ENCODE measurements at places on chromosomes 4 and X.

- DNase-seq = no peak
Measured at GRCh38 chrX:17415242-17415810, 40.3 kb downstream of the NHS start.

DNA sequence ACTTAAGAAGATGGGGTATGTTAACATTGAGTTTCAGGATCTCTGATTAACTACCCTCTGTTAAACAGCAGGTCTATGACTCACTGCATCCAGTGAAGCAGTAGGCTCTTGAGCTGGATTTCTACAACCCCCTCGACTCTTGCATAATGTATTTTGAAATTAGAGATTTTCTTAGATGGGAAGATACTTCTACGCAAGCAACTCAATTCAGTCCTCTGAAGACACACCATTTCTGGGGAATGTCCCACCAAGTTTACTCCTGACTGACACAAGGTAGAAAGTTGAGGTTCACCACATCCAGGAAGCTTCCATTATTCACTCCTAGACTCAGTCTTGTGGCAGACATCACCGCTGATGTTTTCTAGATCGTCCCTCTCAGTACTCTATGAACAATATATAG lies 12.9 kb downstream of the PALLD start:
- DNase-seq = peak; percentile 78

- DNase-seq = no peak
Measured at GRCh38 chrX:24055043-24055356, 244 bp downstream of the EIF2S3 start.

DNA sequence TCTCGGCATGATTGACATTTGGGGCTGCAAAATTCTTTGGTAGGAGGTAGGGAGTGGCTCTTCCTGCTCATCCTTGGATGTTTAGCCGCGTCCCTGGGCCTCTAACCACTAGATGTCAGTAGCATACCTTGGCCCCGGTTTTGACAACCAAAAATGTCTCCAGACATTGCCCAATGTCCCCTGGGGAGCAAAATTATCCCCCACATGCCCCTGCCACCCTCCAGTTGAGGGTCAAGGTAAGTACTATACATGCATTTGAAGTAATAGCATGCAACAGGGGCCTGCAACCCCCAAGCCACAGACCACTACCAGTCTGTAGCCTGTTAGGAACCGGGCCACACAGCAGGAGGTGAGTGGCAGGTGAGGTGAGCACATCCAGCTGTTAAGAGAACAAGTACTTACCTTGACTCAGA lies 17.6 kb upstream of the KIAA1210 start:
- peak; percentile 7 for DNase-seq

- no peak for DNase-seq
Measured at GRCh38 chr4:79653871-79654270, 245.8 kb upstream of the GK2 start.

GRCh38 chrX:16924631-16925480 lies 21.6 kb upstream of the REPS2 start:
- no peak for DNase-seq

- no peak for DNase-seq
Measured at GRCh38 chr4:187903106-187903505, 92.5 kb upstream of the ZFP42 start.

GRCh38 chrX:121307449-121307848 lies 260.0 kb downstream of the GLUD2 start:
- DNase-seq = peak; percentile 86

GRCh38 chrX:81120258-81120935 lies 81.3 kb downstream of the HMGN5 start:
- no peak for DNase-seq

GRCh38 chr4:82108506-82108905 lies 265.3 kb downstream of the HNRNPD start:
- no peak for DNase-seq

GRCh38 chr4:74364652-74365491 lies at the start of gene EREG:
Gene EREG, plus strand, starts transcription at chr4:74365145. Its CDS starts 164 bp downstream, at chr4:74365309.
- peak; percentile 10 for DNase-seq

GRCh38 chr4:151324124-151324751 lies 1.2 kb downstream of the SH3D19 start:
- DNase-seq = no peak

GRCh38 chrX:27555514-27555913 lies 34.6 kb upstream of the DCAF8L2 start:
- peak; percentile 2 for DNase-seq

DNA sequence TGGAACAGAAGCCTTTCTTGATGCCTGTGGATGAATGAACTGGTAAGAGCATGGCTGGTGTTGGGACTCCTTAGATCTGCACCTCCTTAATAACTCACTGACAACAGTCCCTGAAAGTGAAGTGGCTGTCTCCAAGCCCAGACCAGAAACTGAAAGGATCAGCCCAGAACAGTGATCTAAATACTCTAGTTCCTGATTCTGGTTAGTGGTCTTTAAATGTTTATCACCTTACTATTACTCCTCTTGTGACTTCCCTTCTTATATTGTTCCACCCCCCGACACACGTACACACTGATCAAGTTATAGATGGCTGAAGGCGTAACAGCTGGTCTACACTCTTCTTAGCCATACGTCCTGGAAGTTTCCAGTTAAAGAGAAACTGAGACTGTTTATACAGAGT lies 33.8 kb upstream of the ARMCX2 start:
- DNase-seq = no peak
